ENCODE measurements at places on chromosomes 11 and 22. TPM values are rescaled to one million over a fixed set of nuclear protein-coding genes. Genes with fewer than 3 reads are reported as not detected.

DNA sequence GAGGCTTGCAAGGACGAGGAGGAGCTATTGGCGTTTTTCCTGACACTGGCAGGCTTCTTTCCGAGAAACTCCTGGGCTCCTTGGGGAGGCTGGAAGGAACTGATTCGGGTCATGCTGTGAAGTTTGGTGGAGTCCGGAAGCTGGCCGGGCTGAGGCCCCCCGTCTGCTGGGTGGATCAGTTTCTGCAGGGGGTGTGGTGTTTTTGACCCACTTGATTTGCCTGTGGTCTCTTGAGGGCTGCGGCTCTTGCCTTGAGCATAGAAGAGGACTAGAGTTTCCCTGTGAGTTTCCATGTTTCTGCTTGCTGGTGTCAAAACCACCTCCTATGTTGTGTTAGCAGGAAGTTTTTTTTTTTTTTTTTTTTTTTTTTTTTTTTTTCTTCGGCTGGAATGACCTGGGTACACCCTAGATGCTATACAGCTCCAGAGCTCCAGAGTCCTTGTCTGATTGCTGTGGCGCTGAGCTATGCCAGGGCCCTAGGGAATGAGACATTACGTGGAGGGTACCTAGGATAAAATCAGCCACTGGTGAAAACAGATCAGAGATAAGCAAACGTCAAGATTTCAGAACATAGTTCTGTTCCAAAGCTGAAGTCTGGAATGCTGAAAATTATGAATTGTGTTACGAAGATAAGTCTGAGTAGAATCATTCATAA, 728 bp downstream of the TBC1D22A start:
- peak; percentile 41 for DNase-seq

DNA sequence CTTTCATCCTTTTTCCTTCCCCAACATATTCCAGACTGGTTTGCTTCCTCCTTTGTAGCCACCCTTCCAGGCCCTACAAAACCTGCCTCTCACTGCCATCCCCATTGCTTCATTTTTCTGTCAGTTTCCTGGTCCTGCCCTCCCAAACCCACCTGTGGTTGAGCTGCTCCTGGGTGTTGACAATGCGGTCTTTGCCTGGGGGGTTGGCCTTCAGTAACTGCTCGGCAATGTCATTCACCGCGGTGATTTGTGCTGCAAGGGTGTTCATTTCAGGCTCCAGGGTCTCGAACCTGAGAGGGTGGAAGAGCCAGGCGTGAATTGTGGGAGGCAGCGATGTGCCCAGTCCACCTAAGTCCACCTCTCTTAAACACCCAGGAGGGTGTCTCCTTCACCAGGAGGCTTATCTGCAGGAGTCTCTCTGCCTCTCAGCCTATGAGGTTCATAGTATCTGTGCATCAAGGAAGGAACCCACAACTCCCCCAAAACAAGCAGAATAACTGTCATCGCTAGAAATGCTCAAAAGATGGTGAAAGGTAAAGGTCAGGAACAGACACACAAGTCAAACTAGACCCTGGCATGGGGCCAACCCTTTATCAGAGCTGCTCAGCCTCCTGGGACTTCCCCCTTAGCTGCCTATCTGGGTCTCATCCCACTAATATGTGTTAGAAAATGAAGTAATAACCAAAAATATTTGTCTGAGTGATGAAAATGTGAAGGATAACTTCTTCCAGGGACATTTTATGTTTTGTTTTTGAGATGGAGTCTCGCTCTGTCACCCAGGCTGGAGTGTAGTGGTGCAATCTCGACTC, 23.9 kb upstream of the RBM4B start:
- no peak for DNase-seq

GRCh38 chr11:133947321-133947756, 9.4 kb downstream of the IGSF9B start:
- DNase-seq = peak; percentile 76

B4GALNT4 gene
- total RNA-seq = 49.8 TPM

GP1BB gene
- 3.5 TPM for total RNA-seq
